Activated CD4-positive, alpha-beta T cell treated with anti-CD3 and anti-CD28 coated beads, Interleukin-2, Interleukin-6, amounts not matched to agents 100 ng/mL and 50 ng/mL, durations not matched to agents 16 hours and 8 hours (primary cell): ENCODE measurements at places on chromosomes 1 and 21.
A peak's percentile ranks its signal among the peaks of the same experiment; 100 is the strongest.

GRCh38 chr1:113887402-113888175, at the start of gene BCL2L15:
BCL2L15 (minus strand) TSS chr1:113887581; CDS start chr1:113887375, 206 bp downstream.
- no peak for DNase-seq

- no peak for DNase-seq
Measured at GRCh38 chr1:234920136-234920842, 208.3 kb downstream of the TOMM20 start.

DNA sequence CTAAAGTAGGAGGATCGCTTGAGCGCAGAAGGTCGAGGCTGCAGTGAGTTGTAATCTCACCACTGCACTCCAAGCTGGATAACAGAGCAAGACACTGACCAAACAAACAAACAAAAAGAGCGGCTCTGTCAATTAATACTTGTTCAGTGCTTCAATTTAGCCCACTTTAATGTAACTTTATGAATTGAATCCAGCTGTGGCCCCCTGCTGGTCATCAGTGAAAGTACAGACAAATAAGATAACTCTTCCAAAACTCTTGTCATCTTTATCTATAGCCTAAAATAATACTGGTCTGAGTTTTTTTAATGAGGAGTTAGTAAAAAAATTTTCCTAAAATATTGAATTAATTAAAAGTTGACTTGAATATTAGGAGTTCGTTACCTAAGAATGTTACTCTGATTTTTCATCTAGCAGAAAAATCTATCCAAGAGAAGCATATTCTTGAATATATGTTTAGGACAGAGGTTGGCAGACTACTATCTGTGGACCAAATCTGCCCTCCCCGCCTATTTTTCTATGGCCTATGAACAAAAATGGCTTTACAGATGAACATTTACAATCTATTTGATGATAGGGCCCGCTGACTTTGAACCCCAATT, 26.1 kb downstream of the ATP5PF start:
- DNase-seq: peak; percentile 50

- no peak for DNase-seq
Measured at GRCh38 chr1:230226007-230226800, 159.2 kb downstream of the GALNT2 start.

DNA sequence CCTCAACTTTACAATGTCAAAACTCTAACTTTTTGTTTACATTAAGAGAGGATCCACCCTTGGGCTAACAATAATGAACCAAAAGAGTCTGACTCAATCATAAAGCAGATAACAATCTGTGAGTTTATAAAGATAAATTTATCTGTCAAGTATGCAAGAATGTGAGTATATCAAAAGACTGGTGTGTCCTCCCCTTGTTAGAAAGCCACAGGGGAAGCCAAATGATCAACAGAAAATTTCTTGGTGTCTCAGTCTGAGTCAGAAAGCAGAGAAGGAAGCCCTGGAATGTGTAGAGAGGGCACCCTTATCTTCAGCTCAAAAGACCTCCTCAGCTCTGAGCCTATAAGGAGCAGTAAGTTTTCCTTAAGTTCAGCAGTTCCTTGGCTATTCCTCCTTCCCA, 13.9 kb upstream of the PDIK1L start:
- DNase-seq: peak; percentile 53

- DNase-seq: peak; percentile 46
Measured at GRCh38 chr21:42063571-42064521, 7.3 kb upstream of the UMODL1 start.

GRCh38 chr1:203480525-203481084, 5.0 kb downstream of the PRELP start:
- peak; percentile 15 for DNase-seq

GRCh38 chr1:206635978-206636345, 626 bp downstream of the DYRK3 start:
- DNase-seq: peak; percentile 15

- no peak for DNase-seq
Measured at GRCh38 chr1:34354367-34354766, 177.7 kb downstream of the C1orf94 start.

DNA sequence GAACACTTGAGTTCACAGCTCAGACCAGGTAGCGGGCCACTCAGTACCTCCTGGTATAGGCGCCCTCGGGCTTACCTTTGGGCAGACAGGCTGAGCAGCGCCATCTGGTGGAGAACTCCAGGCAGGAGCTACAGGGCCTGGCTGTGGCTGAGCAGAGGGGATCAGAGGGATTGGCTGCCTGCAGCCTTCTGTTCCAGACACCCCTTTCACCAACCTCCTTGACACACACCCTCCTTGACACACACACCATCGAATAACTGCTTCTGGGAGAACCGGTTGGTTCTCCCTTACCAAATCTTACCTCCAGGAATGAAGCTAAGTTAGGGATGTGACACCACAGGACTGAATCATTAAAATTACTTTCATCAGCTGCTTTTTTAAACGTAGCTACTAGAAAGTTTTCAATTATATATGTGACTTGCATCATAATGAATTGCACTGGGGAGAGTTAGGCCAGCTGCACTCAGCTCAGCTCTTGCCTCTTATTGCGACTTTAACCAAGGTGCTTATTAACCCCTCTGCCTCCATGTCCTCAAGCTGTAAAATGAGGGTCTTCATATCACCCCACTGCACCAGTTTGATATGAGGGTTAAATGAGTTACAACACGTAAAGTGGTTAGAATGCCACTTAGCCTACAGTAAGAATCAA, 6.6 kb downstream of the LIN28A start:
- DNase-seq: peak; percentile 89
